ENCODE measurements at places on chromosomes 2 and 18.

- no peak for DNase-seq
Observed at GRCh38 chr18:46542545-46542944, 114.5 kb downstream of the LOXHD1 start.

DNA sequence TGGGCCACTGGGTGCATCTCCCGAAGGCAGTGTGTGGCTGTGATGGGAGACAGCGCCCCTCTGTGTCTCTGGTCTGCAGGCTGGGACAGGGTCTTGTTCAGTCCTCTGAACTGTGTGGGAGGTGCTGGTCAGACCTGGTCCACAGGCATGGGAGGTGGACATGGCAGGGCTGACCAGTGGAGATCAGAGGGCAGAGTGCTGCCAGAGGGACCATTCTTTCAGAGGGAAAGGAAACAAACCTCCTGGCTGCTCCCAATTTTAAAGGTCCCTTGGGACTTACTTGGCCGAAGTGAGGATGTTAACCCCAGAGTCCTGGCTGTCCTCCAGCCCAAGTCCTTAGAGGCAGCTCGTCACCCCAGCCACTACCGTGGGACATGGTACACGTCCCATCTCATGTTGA is 4.0 kb downstream of the CAPN13 start:
- DNase-seq = no peak

DNA sequence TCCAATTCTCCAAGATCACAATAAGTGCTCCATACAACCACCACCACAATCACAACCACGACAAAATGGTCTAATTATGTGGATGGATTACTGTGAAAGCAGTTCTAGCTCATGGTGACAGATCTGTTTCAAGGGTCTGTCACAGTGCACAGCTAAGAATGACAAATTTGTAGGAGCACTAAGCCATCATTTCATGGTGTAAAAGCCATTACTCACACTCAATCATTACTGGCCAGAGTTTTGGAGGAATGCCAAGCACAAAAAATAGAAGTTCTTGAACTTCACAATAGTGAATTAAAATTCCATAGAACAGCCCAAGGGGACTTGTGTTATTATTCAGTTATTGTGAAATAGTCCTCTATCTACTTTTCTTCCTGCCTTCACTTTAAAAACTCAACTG is 2.3 kb downstream of the CPS1 start:
- DNase-seq = no peak

DNA sequence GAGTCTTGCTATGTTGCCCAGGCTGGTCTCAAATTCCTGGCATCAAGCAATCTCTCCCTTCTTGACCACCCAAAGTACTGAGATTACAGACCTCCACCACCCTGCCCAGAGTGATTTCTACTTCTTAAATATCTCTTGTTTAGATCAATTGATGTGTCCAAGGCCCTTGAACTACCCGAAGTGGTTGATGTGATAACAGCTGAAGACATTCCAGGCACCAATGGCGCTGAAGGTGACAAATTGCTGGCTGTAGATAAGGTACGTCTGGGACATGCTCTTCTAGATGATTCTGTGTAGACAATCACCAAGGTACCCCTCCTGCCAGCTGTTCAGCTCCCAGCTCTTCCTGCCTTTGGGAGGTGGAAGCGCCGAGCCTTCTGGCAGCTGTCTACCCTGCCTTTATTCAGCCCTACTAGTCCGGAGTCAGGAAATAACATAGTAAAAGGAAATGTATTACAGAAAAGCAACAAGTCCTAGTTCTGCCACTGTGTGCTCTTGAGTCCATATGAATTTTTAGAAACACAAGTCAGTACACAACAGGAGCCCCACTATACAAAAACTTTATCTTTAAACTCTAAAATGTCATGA is 61.3 kb upstream of the BZW1 start:
- no peak for DNase-seq

DNA sequence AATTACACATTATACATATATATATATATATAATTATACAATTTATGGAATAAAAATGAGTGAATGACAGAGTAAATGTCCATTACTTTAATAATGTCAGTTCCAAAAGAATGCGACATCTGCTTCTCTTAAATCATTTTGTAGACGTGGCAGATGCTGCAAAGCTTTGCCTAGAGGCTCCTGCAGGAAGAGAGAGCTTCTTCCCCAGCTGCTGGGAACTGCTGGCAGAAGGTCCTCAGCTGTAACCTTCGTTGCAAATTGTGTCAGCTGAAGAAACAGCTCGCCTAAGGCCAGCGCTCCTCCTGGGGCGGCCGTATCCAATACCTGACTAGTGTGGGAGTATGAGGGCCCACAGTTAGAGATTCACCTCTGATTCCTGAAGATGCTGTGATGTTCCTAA is 9.6 kb upstream of the THNSL2 start:
- no peak for DNase-seq

- no peak for DNase-seq
Observed at GRCh38 chr2:95760806-95761525, 169.2 kb downstream of the TRIM43 start.

DNA sequence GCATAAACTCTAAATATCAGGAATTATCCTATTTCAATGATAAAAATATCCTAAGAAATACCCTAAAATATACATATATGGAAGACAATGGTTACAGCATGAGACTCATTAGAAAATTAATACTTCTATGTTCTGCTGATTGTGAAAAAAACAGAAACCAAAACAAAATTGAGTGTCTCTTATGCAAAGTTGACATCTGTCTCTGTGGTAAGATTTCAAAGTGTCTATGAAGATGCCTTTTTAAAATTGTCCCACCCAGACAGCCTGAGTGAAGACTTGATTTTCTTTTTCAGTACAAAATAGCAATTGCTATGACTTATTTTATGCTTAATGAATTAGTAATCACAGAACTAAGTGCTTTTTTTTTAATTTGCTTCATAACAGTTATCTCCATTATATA is 1368.4 kb upstream of the LRRTM1 start:
- no peak for DNase-seq

- DNase-seq = no peak
Observed at GRCh38 chr2:37771600-37772088, 100.2 kb upstream of the CDC42EP3 start.

- no peak for DNase-seq
Observed at GRCh38 chr2:100392715-100393114, 24.8 kb downstream of the CHST10 start.

- no peak for DNase-seq
Observed at GRCh38 chr2:12539336-12539735, 177.4 kb upstream of the TRIB2 start.

- DNase-seq = no peak
Observed at GRCh38 chr2:84132370-84132769, 326.7 kb downstream of the SUCLG1 start.

- no peak for DNase-seq
Observed at GRCh38 chr2:148725564-148725963, 81.0 kb downstream of the EPC2 start.

GRCh38 chr2:205565142-205565522 is 117.2 kb upstream of the NRP2 start:
- DNase-seq = no peak

- no peak for DNase-seq
Observed at GRCh38 chr2:106995556-106995955, 109.6 kb upstream of the ST6GAL2 start.

GRCh38 chr18:9994026-9994570 is 80.3 kb downstream of the VAPA start:
- DNase-seq = no peak

GRCh38 chr2:15298770-15299169 is 262.4 kb downstream of the NBAS start:
- DNase-seq = no peak

GRCh38 chr2:18412980-18413675 is 147.3 kb downstream of the RDH14 start:
- no peak for DNase-seq

Measured in pulmonary artery endothelial cell (primary cell).